SHP77 (cell line): ENCODE measurements at places on chromosomes 1 and 21.

- DNase-seq, result no peak
Measured at GRCh38 chr1:64515427-64515826, 45.5 kb downstream of the CACHD1 start.

DNA sequence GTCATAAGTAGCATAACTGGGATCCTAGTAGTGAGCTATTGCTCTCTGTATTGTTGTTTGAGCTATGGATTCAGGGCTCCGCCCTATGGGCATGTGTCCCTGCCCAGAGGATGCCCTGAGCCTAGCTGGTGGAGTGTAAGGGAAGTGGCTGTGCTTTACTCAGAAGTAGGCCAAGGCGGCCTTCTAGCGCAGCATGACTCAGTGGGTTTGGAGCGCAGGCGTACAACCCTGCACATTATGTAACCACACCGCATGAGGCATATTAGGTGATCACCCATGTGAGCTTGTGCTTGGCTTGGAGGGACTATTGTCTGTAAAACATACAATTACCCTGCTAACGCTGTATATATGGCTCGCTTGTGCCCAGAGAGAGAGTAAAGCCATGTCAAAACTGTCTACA lies 11.1 kb upstream of the UBE2U start:
- no peak for DNase-seq

- no peak for DNase-seq
Measured at GRCh38 chr21:38422082-38422481, 76.2 kb downstream of the ERG start.

DNA sequence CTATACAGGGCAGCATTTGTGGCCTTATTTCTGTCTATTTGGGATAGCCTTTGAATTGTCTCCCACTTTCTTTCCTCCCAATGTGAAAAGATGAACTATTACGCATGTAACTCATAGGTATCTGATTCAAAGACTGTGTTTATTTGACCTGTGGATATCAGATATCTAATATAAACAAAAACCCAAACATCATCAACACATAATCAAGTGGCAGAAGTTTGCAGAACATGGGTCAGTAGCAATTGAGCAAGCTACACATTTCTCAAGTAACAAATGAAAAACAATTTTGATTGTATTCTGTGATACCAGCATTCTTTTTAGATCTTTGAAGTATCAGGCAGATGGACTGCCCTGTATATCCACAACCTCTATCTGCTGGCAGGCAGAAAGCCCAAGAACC lies 490.5 kb upstream of the ADGRL2 start:
- DNase-seq, result no peak

GRCh38 chr1:221166559-221167318 lies 287.5 kb downstream of the HLX start:
- no peak for DNase-seq

DNA sequence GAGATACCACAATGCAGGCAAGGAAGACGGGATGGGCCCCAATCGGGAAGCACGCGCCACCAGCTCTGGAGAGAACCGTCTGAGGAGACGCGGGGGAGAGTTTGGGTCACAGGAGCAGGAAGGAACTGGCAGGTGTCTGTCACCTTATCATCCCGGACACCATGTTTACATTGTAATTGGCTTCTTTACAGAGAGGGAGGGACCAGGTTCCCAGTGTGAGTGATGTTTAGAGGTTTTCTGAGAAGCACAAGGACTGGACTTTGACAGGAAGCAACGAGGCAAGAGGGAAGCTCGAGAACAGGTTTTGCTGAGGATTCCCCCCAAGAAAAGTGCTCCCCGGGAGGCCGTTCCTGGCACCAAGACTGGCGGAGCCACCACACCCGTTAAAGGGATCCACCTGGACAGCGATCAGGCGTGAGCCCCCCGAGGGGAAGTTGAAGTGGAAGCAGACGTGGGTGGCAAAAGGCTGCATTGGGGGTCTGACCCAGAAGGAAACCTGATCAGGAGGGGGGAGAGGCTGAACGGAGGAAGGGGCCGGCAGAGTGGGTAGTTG lies 957 bp downstream of the EPS15 start:
- DNase-seq, result peak; percentile 44

- no peak for DNase-seq
Measured at GRCh38 chr1:227317011-227317451, 1.3 kb downstream of the CDC42BPA start.

GRCh38 chr1:223258751-223259198 lies 105.2 kb downstream of the SUSD4 start:
- no peak for DNase-seq

DNA sequence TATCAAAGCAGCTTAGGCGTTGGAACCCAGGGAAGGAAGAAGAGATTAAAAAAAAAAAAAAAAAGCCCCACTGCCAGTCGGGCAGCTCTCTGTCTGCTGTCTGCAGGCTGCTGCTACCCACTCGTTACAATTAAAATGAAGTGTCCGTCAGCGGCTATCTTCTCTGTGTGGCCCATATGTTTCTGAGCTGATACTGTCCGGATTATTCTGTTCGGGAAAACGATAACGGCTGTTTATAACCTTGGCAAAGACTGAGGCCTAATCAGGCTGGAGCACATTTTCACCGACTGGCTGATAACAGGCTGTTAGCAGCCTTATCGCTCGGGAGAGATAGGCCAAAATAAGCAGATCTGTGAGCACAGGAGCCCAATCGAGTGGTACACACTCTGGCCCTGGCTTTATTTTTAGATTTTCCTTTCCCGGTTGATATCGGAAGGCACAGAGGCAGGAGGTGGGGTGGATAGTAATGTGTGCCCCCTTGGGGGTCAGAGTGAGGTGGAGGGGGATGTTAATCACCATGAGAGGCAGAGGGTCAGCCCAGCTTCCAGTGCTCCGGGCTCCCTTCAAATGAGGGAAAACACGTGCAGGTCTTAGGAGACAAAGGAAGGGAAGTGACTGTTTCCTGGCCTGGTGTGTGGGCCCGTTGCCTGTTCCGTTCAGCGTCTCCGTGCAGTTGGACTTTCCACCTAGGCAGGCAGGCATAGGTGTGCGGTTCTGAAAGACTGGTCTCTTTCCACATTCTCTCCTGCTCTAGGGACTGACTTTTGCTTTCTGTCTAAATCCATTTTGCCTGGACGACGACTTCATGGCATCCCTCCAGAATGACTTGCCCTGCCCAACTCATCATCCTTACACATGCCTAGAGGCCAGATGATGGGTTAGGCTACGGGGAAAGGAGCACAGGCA lies 153.4 kb downstream of the PBX1 start:
- no peak for DNase-seq

DNA sequence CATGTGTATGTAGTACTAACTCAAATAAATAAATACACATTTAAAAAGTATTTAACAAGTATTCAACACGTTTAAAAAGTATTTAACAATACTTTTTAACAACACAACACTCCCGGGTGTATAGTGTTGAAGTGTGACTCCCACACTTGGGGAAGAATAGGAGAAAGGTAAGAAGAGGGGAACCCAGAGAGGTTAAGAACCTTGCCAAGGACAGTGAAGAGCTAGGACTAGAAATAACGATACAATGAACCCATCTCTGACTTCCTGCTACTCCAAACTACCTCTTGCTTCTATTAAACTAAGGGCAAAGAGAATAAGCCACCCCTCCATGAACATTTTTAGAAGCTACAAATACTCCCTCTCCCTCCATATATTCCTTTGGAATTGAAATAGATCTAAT lies 1.7 kb upstream of the GFI1 start:
- DNase-seq, result no peak

DNA sequence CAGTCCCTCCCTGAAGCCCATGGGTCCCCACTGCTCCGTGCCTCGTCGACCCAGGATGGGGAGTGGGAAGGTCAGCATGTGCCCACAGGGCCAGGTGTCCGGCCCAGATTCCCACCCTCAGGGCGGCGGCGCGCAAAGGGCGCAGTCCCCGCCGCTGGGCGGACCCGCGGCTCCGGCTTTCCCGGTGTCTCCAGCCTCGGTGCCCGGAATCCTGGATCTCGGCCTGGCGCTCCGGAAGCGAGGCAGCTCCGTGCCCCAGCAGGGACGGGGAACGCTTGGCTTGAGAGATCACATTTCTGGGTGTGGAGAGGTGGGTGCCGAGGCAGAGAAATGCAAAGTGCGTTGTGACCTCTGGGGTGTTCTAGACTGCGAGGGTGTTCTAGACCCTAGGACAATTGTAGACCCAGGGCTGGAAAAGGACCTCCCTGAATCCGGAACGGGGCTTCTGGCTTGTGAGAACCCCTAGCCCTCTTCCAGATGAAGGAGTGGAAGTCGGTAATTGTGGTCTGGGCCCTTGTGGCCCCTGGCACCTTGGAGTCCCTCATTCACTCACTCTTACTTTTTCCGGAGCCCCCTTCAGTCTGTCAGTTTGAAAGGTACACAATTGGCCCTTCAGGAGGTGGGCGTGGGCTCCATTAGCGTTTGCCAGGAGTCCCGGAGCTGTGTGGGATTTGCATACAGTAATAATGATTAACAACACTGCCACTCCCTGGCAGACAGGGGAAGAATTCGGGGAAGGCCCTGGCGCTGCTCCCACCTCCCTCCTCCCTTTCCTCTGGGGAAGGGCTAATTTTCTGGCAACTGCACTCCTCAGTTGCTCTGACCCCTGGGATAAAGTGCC lies 1.6 kb upstream of the KCND3 start:
- peak; percentile 79 for DNase-seq

DNA sequence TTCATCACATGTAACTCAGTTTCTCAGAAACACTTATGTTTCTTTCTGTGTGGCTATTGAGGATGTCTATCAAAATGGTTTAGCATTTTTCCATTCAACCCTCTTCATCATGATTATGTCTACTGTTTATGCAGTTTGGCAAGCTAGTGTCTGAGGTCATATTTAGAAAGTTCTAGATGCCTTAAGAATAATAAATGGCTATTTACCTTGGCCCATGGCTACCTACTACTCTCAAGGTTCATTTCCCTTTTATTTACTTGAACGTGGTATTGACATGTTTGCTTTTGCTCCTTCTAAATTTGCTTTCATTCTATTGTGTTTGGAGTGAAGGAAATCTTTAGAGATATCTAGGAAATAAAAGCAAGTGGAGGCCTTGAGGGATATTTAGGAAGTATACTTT lies 193.7 kb upstream of the OLFM3 start:
- no peak for DNase-seq

DNA sequence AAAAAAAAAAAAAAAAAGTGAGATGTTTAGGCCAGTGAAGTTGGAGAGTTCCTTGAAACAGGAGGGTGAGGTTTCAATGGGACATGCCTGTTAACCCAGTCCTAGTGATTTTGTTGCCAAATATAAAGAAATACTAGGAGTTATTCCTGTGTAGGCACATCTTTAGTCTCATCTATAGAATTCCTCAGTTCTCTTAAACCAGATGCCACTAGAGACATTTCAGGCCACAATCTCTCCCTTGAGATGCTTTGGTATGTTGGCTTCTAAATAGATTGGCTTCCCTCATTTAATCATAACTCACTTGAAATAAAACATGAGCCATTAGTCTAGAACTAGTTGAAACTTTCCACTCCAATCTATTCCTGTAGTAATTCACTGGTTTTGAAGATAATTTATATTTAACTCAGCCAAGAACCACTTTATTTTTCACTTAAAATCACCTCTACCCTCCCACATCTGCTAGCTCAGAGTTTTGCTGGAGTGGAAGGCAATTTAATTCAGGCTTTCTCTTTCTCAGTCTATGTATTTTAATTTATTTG lies 29.8 kb downstream of the GPR137B start:
- DNase-seq, result no peak

DNA sequence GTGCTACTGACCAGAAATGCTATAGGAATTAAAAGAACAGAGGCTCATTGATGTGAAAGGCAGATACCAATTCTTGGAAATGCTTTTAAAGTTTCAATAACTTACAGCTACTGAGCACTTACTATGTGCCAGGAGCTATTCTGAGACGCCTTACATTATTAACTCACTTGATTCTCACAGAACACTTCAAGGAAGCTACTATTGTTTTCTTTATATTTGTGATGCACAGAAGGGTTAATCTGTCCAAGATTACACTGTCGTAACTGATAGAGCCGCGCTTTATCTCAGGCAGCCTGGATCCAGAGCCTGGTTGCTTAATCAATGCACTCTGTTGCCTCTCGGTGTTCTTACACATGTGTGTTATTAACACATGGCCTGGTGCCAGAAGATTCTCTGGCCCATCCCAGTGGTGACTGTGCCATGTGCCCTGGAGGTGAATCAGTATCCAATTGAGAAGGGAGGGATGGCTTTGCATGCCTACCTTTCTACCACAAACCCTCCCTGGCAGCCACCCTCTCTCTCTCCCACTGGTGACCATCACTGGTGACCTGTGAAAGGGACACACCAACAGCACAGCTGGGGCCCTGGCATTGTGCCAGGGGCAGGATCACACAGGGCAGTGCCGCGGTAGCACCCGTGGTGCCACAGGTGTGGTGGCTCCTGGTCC lies 8.8 kb downstream of the FMO1 start:
- DNase-seq, result no peak

DNA sequence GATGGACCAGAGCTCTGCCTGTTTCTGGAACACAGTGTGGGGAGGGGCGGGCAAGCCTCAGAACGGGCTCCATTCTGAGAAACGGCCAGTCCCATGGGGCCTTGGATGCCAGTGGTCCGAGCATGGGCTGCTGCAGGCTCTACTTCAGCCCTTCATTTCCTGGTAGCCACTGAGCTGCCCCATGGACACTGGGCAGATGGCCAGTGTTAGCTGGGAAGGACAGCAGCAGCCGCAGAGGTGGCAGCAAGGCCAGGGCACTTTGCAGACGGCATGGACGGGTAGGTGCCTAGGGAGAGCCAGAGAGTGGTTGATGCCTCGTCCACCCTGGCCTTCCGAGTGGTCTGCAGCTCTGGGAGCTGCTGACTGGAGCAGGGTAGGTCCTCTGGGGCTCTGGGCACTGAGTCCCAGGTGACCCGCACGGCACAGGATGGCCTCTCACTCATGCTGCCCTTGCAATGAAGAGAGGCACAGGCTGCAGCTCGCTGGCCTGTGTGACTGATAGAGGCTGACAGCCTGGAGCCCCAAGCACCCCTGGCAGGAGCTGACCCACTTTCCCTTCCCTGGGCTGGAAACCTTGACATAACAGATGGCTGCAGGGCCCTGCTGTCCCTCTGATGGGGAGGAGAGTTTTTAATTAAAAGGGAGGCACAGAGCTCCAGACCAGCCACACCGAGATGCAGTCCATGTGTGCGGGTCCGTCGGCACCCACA lies 87.7 kb upstream of the COL6A1 start:
- no peak for DNase-seq

- no peak for DNase-seq
Measured at GRCh38 chr1:41802532-41803501, 115.9 kb downstream of the HIVEP3 start.

DNA sequence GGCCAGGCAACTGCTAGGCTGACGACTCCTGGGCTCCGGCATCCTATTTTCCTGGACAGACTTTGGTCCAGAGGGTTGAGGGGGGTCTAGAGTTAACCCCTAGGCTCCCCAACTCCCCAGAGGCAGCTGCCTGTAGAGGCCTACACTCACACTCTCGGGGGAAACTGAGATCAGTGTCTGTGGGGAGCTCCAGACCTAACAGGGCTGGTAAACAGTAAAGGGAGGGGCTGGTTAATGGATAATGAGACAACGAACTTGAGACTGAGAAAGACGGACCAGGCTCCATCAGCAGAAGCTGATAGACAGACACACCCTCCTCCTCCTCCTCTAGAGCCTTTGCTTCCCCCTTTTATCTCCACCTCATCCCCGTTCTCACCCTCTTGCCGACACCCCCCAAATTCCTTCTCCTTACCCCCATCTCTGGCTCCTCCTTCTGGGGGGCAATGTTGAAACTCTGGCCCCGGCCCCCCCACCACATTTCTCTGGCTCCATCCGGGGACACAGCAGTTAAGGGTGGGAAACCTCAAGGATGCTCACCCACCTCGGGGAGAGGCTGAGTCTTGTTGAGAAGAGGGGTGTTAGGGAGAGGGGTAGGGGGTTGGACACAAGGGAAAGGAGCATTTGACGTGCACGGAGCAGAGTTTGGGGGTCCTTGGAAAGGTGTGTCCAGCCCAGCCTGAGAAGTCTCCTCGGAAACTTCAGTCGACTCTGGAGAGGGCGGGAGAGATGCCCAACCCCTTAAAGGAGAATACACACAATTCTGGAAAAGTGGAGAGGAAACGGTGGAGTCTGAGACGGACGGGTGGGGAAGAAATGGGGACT lies at the start of gene MTMR11:
TSS of gene MTMR11 (minus strand) at position 710 of the 822 bp plus-strand sequence. CDS start at position 478, 232 bp downstream.
- no peak for DNase-seq
